ENCODE measurements at places on chromosomes 7 and 10. TPM values are rescaled to one million over a fixed set of nuclear protein-coding genes. Genes with fewer than 3 reads are reported as not detected.

Gene BAZ1B
- 59.8 TPM for total RNA-seq

Gene FAM237B
- total RNA-seq: not detected

Gene R3HCC1L
- 17.6 TPM for total RNA-seq

Gene RPP38
- 8.1 TPM for total RNA-seq

Gene NRP1
- 165 TPM for total RNA-seq

Gene ASAH2
- total RNA-seq: 0.31 TPM

Data from bladder microvascular endothelial cell (primary cell).